ENCODE measurements at places on chromosomes 1 and 21.
A peak's percentile ranks its signal among the peaks of the same experiment; 100 is the strongest.

- DNase-seq, result no peak
Observed at GRCh38 chr1:147840909-147841308, 61.7 kb upstream of the GJA8 start.

- no peak for DNase-seq
Observed at GRCh38 chr1:5140136-5140535, 485.7 kb downstream of the AJAP1 start.

DNA sequence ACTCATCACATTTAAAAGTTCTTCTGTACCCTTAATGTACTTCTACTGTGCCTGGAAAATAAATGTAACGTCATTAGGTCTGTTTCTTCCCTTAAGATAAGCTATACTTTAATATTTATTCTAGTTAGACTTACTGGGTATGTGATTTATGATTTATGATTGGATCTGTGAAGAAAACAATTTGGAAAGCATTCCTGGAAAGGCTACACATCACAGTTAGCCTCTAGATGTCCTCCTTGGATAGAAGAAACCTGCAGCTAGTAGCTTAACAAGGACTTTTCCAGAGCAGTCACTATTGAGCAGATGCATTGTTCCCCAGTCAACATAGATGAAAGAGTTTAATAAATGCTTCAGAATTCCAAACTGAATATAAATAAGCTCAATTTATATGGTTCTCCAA is 22.2 kb upstream of the ABL2 start:
- no peak for DNase-seq

- DNase-seq, result no peak
Observed at GRCh38 chr21:29025328-29025713, 853 bp downstream of the USP16 start.

GRCh38 chr1:1895456-1896336 is 4.8 kb upstream of the GNB1 start:
- no peak for DNase-seq

DNA sequence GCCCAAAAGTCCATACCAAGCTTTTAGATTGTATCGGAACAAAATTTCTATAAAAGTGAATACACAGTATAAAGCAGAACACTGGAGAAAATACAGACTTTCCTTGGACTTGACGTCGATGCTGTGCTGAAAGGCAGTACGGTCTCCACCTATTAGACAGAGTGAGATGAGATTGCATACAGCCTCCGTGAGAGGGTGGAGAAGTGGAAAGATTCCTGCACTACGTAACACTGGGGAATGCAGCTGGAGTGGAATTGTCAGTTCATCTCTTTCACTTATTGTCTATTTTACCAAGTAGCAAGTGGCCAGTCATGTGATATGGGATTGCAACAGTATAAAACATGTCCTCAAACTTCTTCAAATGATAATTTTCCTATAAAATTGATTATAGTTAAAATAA is 209.5 kb downstream of the ZP4 start:
- DNase-seq, result no peak

DNA sequence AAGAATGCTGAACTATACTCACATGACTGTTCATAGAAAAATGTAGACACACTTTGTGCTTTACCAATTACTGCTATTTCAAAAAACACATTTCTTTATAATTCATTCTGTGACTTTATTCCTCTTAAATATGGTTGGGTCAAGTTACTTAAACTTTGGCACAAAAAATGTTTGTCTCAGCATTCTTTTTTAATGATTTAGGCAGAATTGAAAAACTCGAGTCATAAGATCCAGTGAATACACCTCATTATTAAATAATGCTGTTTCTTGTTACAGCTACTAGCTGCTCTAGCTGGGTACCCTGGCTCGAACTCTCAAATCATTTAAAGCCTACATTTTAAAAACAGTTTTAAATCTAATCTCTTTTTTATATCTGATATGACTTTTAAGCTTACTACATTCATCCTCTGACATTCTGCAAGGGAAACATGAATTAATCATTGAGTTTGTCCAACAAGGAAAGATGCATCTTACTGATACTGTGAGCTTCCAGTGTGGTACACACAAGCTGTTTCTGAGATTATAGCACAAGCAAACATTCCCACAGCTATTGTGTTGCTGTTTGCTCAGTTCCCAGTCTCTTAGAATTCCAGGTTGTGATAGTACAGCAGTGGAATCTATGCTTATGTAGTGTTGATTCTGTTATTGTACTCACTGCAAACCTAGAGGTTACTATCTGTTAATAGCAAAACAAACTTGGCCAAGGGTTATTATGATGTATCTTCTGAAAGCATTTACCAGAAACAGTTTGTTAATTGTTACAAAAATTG is 746.5 kb downstream of the USP25 start:
- no peak for DNase-seq

- no peak for DNase-seq
Observed at GRCh38 chr1:172745014-172745413, 86.1 kb downstream of the FASLG start.

DNA sequence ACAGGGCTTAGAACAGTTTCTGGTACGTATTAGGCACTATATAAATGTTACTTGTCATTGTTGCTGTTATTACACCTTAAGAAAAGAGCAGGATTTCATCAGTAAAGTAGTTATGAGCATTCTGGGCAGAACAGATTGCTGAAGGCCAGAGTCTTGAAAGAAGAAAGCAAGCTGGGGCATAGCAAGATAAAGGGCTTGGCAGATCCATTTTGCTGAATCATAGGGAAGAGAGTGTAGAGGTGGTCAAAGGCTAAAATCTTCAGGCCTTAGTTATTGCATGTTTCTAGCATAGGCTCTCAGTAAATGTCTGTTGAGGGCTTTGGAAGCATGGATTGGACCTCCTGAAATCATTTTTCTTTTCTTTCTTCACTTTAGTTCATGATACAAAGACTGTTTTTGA is 67.5 kb downstream of the PLA2G4A start:
- no peak for DNase-seq

DNA sequence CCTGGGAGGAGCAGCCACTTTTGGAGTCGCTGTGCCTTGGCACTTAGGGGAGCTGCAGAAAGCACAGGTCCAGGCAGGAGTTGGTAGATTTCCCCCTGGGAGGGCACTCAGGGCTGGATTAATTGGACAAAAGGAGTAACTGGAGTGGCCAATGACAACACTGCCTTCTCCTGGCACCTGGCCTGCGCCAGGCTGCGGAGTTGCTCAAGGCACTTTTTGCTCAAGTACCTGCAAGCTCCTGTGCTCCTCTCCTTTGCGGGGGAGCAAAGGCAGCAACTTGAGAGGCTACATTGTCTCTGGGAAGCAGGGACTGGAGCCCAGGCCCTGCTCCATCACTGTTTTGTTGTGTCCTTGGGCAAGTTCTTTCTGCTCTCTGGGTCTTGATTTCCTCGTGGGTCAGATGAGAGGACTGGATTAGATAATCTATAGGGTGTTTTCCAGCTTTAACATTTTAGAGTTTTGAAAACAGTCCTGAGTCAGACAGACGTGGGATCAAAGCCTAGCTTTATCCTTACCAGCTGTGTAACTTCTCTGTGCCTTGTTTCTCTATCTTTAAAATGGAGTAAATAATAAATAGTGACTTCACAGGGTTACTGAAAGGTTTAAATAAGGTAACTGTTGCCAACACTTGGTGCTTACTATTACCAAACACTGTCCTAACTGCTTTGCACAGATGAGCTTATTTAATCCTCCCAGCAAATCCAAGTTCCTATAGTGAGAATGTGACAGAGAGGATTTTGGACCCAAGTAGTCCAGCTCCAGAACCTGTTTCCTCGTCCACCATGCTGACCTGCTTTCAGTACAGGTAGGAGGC is 18.0 kb upstream of the GRHL3 start:
- DNase-seq, result no peak

GRCh38 chr1:180785887-180786286 is 126.8 kb upstream of the KIAA1614 start:
- no peak for DNase-seq

- DNase-seq, result no peak
Observed at GRCh38 chr1:1199961-1200875, 6.2 kb downstream of the TNFRSF18 start.

DNA sequence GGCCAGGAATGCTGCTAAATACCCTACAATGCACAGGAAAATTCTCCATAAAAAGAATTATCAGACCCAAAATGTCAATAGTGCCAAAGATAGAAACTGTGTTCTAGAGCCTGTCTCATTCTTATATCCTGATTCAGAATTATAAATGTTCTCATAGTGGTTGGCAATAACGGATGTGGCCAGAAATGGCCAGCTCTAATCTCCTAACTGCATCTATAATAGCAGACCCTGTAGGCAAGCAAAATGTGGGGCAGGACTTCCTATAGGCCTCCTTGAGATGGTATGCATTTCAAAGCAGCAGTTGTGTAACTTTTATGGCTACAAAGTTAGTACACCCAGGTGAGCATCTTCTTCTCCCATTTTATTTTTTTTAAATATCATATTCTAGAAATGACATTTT is 95.9 kb upstream of the SGIP1 start:
- no peak for DNase-seq

- no peak for DNase-seq
Observed at GRCh38 chr21:42627527-42628289, 25.7 kb upstream of the PDE9A start.

GRCh38 chr1:78619446-78619802 is 824 bp upstream of the IFI44L start:
- DNase-seq, result no peak

- DNase-seq, result no peak
Observed at GRCh38 chr1:37439349-37439995, 34.9 kb upstream of the ZC3H12A start.

- no peak for DNase-seq
Observed at GRCh38 chr1:194487172-194487571, 1300.8 kb upstream of the B3GALT2 start.

DNA sequence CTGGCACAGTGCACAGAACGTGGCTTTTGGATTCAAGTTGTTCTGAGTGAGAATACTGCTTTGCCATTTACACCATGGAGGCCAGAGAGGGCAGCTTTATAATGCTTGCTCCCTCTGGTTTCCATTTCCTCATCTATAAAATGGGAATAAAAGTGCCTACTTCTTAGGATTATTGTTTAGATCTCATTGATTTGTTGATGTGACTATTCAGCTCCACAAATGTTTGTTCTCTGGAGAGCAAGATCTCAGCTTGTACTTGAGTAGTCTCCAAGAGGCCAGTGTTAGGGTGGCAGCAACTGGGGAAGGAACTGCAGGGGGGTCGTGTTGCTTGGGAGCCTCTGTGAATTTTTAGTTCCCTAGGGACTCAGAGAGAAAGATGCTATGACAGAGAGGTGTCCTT is 55.2 kb downstream of the YARS1 start:
- no peak for DNase-seq

GRCh38 chr1:1479547-1480487 is 8.3 kb downstream of the ATAD3B start:
- DNase-seq, result no peak

- DNase-seq, result peak; percentile 9
Observed at GRCh38 chr1:169105434-169106094, 926 bp upstream of the ATP1B1 start.

GRCh38 chr1:88877382-88877825 is 14.0 kb downstream of the GTF2B start:
- DNase-seq, result no peak

DNA sequence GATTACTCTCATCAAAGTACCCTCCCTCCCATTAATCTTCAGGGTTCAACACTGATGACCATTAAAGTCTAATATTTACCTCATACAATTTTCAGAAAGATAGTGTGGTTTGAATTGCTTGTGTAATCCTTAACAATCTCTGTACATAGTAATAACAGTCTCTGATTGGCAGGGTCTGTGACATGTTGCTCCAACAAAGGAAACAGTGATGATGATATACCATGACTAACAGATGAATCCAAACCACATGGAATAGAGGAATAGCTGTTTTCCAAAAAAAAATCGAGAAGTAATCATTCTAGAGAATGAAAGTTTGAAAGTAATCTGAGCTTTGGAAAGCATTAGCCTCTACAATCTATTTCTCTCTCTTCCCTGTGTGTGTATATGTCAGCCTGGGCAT is 610.1 kb upstream of the NEGR1 start:
- no peak for DNase-seq

GRCh38 chr1:107787299-107787698 is 177.7 kb downstream of the VAV3 start:
- no peak for DNase-seq

- peak; percentile 76 for DNase-seq
Observed at GRCh38 chr1:23772049-23772853, 6.0 kb upstream of the PITHD1 start.

DNA sequence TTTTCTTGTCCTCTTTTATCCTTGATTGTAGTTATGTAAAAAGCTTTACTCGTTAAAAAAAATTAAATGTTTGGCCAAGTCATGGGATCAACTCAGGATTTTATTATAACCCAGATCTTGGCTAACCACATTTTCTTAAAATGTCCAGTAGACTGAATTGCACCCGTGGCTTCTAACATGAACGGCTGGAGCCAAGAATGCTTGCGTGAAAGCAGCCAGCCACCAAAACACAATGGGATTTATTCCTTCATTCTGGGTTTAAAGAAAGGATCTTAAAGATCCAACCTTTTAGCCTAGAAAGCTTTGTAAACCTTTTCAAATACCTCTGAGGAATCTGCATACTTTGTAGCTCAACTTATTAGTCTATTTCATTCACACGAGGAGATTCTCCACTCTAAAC is 404.4 kb downstream of the USP25 start:
- DNase-seq, result no peak

DNA sequence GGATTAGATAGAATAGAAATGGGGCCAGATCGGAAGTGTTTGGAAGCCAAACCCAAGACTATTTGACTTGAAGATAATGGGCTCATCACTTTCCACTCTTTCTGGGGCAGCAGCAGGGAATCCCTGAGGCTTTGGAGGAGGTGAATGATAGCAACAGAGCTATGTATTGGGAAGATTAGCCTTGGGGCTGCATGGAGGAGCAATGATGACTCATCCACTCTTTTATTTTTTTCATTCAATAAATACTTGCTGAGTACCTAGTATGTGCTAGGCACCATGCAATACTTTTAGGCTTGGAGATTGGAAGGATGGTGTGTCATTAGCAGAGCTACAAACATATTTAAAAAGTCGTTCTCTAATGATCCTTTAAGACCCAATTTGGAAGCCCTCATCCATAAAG is 166.9 kb upstream of the FOXD3 start:
- DNase-seq, result no peak

- no peak for DNase-seq
Observed at GRCh38 chr1:154695985-154696384, 88.0 kb upstream of the ADAR start.

DNA sequence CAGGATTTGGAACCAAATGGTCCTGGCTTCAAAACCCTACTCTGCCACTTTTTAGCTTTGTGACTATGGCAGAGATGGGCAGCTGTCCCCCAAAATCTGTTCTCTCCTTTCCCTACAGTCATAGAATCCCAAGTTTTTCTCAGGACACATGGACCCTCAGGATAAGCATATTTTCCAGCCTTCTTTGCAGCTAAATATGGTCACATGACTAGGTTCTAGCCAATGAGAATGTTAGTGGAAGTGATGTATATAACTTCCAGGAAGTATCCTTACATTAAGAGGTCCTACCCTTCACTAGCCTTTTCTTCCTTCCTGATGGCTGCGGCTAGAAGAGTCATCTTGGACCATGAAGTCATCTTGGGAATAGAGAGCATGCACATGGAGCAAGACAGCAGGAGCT is 5.9 kb downstream of the IGSF3 start:
- DNase-seq, result no peak

Data from stimulated activated CD8-positive, alpha-beta memory T cell treated with anti-CD3 and anti-CD28 coated beads, Interleukin-7, amount 100 ng/mL, for 24 hours (primary cell).